ENCODE measurements at places on chromosomes 1 and 21. TPM values are rescaled to one million over a fixed set of nuclear protein-coding genes. Genes with fewer than 3 reads are reported as not detected.

- DNase-seq, result no peak
Measured at GRCh38 chr21:19771881-19772280, 1226.3 kb upstream of the NCAM2 start.

- DNase-seq, result no peak
Measured at GRCh38 chr1:110857964-110858948, 14.7 kb upstream of the CD53 start.

DNA sequence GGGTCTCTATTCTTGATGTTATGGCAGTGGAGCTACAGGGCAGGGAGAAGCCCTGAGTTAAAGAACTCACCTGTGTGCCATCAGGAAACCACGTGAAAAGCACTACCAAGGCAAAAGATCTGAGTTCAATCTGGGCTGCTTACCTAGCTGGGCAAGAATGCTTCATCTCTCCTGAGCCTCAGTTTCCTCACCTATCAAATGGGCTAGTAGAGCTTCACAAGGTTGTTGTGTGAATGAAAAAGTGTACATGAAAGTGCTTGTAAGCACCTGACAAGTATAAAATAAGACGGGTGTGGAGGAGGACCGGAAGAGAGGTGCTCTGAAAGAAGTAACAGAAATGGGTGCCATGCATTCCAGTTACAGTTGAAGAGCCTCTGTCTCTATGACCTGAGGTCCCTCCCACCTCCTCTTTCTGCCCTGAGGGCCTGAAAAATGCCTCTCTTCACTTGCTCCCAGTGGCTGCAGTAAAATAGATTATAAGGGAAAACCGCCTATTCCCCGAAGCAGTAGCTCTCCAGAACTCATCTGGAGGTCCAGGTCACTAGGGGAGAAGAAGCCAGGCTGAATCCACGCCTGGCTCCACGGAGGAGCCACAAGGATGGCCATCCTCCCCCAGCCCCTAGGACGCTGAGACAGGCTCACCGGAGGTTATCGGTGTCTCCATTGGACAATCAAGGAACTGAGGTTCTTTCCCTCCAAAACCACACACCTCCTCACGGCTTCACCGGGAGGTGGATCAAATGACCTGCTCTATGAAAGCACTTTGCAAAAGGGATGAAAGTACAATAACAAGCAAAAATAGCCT is 1.4 kb downstream of the GPR161 start:
- no peak for DNase-seq

- DNase-seq, result peak; percentile 69
Measured at GRCh38 chr1:121519042-121519755, 334.4 kb downstream of the SRGAP2C start.

GRCh38 chr1:33349081-33349759 is 28.3 kb upstream of the A3GALT2 start:
- peak; percentile 92 for DNase-seq

DNA sequence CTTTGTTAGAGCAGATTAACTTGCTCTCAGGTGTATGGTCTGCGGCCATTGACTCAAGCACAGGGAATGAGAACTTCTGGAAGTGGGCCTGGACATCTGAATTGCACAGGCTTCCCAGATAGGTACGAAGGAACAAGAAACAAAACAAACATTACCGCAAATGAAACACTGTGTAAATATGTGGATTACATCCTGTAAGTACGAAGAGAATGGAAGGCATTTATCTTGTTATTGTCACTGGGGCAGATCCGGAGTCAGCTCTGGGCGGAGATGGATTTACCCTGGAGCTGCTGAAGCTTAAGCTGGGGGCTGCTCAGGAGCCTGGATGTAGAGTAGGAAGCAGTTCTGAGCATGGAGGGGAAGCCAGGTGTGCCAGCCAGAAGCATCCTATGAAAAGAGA is 6.8 kb downstream of the HES2 start:
- no peak for DNase-seq

DNA sequence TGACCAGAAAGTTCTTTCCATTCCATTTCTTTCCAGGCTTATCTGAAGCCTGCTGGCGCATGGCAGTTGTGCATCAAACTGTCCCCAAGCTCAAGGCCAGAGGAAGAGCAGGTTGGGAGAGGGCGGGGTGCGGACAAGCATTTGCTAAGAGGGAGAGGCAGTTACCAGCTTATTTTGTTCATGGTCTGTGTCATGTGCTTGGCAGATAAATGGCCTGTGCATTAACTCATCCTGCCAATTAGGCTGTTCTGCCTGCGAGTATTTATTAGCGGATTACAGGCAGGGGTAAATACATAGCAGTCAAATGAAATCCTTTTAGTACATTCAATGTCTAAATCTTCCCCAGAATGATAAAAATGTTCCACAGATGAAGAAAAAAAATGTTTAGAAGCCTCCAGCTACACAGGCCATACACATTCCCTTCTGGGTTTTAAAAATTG is 48.9 kb upstream of the B3GALNT2 start:
- DNase-seq, result no peak

GRCh38 chr1:242788771-242789170 is 264.3 kb upstream of the PLD5 start:
- DNase-seq, result no peak

DNA sequence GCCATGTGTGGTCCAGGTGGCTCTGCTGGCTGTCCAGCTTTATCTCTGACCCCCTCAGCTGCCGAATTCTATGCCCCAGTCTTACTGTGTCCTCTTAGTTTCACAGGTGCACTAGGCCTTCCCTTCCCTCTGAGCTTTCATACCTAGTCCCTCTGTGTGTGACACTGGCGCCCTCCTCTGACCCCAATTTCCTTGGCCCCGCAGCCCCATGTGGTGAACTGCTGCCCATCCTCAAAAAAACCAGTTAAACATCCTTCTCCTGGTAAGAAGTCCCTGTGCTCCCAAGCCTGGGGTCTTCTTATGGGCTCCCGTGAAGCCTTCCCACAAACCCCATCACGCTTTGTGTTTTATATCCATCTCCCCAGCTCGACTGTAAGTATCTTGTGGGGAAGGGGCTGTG is 93.9 kb upstream of the TSPAN2 start:
- DNase-seq, result no peak

DNA sequence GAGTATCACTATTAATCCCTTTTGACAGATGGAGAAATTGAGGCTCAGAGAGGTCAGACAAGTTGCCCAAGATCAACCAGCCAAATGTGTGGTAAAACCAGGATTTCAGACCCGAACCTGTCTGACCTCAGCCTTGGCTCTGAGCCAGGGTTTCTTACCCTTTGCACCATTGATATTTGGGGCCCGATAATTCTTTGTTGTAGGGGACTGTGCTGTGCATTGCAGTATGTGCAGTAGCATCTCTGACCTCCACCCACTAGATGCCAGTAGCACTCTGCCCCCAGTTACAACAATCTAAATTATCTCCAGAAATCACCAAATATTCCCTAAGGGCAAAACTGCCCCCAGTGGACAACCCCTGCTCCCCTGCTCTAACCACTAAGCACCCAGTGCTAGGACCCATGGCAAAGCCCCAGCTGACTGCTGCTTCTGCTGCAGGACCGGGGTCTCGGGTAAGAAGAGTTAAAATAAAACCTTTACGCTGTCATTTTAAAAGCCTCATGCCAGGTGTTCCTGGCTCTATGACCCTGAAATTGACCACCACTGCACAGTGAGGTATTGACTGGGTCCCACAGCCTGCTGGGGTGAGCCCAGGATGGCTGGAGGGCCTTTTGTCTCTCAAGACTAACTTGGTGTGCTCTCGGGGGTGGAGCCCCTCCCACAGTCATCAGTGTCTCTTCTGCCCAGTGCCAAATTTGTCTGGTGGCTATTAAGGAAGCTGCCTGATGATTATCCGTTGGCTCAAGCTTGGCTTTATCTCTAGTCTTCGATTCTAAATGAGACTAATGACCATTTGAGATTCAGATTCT is 5.6 kb upstream of the MAN1C1 start:
- no peak for DNase-seq

INKA2 gene
- total RNA-seq, result 5.6 TPM

FCAMR gene
- 7.3 TPM for total RNA-seq

OR6N1 gene
- total RNA-seq, result 1.2 TPM

Measured in upper lobe of left lung (tissue), 6 donors.